ENCODE measurements at places on chromosomes 2 and 18.
A peak's percentile ranks its signal among the peaks of the same experiment; 100 is the strongest.

GRCh38 chr2:74297391-74297790, 45.8 kb downstream of the SLC4A5 start:
- no peak for DNase-seq

DNA sequence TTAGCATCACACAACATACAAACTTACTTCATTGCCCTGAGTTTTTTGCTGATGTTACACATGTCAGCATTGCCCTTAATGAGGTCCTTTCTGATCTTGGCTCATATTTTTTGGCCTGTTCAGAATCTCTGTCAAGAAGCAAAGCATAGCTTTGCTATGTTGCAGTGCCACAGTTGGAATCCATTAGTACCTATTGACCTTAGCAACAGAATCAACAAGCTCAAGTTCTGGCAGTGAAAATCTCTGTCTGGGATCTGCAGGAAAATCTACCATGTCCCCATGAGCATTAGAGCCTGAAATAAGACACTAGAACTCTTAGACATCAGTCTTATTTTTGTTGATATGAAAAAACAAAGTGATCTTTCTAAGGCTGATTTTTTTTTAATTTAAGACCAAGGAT, 105.6 kb upstream of the FHL2 start:
- no peak for DNase-seq

- no peak for DNase-seq
These were observed 719.4 kb downstream of the LRP1B start for GRCh38 chr2:141411419-141411818.

DNA sequence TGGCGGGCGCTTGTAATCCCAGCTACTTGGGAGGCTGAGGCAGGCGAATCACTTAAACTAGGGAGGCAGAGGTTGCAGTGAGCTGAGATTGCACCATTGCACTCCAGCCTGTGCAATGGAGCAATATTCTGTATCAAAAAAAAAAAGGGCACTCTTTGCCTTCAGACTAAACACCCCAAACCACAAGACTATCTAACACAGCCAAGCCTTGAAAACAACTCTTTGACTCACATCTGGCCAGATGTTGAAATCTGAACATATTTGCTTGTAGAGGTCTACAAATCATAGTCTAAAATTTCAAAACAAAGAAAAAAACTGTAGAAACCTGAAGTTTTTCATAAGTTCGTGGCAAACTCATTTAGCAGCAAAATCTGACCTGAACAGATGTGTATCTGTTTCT, 94.9 kb downstream of the FAM161A start:
- peak; percentile 99 for DNase-seq

- no peak for DNase-seq
These were observed 160.2 kb downstream of the PMAIP1 start for GRCh38 chr18:60060026-60060425.

DNA sequence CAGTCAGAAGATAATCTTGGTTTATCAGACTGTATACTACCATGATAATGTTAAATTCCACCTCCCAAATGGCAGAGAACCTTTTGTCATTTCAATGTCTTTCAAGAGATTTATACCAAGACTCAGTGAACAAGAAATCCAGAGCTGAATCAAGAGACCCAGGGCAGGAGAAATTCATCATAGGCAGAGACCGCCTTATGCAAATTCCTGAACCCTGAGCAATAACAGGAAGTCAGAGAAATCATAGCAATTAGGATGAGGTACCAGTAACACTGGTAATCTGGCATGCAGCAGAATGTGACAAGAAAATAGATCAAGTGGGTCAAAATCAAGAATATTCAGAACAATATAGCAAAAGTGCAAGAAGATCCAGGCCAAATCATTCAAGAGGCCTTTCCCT, 412.4 kb upstream of the LRATD1 start:
- no peak for DNase-seq

DNA sequence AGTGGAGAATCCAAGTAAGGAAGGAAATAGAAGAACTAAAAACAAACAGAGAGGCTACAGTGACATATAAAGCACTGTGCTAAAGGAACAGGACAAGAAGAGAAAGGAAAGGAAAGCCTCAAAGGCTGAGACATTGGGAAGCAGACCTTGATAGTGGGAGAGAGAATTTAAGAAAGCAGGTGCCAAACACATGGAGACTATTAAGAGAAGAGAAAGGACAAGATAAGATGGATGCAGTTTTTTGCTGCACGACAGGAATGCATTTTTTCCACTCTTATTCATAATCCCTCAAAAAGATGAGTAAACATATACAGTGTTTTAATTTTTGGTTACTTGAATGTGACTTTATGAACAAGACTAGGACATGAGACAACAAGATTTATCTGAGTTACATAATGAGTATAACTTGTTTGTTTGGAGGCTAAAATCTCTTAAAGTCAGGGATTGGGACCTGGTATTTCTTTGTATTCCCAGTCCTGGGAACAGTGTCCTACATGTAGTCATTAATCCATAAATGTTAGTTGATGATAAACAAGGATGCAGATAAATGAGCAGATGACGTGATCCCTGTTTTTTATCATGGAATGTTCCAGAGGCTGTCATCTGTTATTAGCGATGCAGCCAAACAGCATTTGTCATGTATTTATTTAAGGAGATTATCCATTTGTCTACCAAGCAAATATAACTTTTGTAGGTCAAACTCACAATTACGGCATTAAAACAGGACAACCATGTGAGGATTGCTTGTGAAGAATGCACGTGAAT, 141.7 kb downstream of the DNER start:
- DNase-seq = peak; percentile 64

DNA sequence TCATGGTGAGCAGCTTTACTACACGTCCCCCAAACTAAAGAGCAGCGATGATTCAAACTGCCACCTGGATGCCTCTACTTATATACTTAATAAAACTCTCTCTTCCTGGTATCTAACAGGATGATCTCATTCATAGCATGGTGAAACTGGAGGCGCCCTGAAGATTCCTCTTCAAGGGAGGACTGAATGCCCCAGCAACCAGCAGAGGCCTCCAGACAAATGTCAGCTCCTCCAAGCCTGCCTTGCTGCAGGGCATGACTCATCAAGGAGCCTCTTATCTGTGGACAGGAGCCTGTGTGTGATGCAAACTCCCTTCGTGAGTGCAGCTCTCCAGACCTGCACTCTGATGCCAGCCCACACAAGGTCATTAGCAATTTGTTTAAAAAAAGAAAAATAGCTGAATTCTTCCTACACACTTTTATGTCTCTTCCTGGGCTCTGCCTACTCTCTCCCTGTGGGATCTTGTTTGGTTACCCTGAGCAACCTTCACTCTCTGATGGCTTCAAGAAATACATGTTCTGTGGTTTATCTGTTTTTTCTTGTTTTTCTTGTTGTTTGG, 30.2 kb downstream of the LONRF2 start:
- peak; percentile 96 for DNase-seq

DNA sequence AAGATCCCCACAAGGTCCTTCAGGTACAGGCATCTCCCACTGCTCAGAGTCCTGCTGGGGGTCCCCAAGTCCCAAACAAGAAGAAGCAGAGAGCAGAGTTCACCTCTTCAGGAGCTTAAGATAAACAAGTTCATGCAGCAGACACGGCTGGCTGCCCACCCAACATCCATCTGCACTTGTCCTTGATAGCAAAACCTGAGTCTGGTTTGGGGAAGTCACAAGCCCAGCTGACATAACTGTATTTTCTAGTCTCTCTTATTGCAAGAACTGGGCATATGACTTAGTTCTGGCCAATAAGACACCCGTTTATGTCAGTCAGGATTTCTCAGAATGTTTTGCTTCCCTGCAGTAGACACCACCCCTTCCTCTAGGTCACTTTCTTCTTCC, 31.8 kb downstream of the AFF3 start:
- no peak for DNase-seq

DNA sequence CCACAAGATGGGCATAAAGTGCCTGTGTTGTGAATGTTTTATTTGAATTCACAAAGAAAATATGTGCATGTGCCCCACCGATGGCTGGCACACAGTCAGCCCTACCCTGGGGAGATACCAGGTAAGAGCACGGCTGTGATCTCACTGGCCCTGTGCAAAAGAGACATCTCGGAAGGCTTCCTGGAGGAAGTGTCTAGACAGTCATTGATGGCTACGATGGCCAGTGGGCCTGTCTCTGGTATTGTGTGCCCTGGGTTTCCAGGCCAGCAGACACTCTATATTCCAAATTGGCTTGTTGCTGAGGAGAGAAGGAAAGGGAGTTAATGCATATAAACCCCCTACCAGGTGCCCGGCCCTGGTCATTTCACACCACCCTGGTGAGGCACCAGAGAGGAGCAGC, 211.7 kb downstream of the GLI2 start:
- no peak for DNase-seq

Measured in fibroblast of villous mesenchyme (primary cell).